ENCODE measurements at places on chromosomes 2 and 18.
A peak's percentile ranks its signal among the peaks of the same experiment; 100 is the strongest.

GRCh38 chr2:219559156-219559915 lies 12.0 kb downstream of the OBSL1 start:
- no peak for DNase-seq

DNA sequence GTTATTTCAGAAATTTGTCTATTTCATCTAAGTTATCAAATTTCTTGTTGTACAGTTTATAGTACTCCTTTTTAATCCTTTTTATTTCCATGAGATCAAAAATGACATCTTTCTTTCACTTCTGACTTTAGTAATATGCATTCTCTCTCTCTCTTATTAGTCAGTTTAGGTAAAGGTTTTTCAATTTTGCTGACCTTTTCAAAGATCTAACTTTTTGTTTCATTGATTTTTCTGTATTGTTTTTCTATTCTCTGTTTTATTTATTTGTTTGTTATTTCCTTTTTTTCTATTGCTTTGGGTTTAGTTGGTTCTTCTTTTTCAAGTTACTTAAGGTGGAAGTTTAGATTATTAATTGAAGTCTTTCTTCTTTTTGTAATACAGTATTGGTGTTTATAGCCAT lies 294.2 kb downstream of the CCDC85A start:
- no peak for DNase-seq

GRCh38 chr2:214471990-214472389 lies 61.1 kb downstream of the VWC2L start:
- DNase-seq = no peak

DNA sequence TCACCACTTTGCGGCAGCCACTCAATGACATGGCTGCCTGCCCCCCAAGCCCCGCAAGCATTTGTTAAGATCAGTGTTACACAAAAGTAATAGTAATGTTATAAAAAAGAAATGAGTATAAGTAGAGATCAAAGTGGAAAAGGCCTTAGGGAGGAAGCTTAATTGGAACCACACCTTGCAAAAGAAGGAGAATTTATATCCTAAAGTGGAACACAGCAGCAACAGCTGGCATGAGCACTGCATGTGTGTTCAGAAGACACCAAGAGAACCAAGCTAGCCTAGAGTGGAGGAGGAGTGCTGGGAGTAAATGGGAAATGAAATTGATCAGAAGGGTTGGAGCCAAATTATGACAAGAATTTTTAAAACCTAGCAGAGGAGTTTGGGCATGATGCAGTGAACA lies 73.1 kb upstream of the STK17B start:
- no peak for DNase-seq

DNA sequence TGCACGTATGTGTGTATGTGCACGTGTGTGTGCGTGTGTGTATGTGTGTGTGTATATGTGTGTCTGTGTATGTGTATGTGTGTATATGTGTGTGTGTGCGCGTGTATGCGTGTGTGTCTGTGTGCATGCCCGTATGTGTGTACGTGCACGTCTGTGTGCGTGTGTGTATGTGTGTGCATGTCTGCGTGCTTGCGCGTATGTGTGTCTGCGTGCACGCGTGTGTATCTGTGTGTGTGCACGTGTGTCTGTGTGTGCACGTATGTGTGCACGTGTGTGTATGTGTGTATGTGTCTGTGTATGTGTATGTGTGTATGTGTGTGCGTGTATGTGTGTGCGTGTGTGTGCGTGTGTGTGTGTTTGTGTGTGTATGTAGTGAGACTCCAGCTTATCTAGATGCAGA lies 97.5 kb upstream of the SPATS2L start:
- no peak for DNase-seq

GRCh38 chr2:120177001-120177621 lies 46.1 kb downstream of the TMEM185B start:
- peak; percentile 71 for DNase-seq

GRCh38 chr2:181419129-181419855 lies 37.9 kb upstream of the ITGA4 start:
- no peak for DNase-seq

- DNase-seq = no peak
Observed at GRCh38 chr2:119221609-119222008, 2.0 kb upstream of the STEAP3 start.

DNA sequence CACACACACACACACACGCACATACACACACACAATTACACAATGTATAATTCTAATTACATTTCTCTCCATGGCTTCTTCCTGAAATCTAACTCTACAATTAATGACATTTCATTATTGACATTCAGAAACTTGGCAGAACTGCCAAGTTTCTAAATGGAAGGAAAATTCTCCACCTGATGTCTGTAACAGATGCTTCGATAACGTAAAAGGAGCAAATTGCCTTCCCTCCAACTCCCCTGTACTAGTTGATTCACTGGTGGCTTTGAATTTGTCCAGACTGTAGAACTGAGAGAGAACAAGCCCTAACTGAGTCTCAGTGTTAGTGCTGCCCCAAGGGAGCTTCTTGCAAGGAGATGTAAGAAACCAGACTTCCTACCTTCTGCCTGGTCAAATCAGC lies 255.1 kb upstream of the TMEM200C start:
- no peak for DNase-seq

GRCh38 chr18:45540125-45540524 lies 75.2 kb upstream of the SLC14A2 start:
- DNase-seq = no peak

DNA sequence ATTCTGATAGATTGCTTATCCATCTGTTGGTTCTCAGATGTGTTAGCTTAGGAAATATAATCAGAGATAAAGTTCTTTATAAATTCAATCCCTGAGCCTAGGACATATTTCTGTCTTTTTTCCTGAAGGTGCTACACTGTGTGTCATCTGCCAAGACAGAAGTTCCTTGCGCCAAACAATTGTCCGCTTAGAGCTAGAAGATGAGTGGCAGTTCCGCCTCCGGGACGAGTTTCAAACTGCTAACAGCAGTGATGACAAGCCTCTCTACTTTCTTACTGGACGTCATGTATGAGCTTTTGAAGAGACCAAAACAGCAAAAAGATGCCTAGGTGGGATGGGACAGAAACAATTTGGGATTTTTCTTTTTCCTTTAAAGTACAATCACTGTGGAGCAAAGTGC lies 78.0 kb downstream of the ESCO1 start:
- DNase-seq = no peak

- DNase-seq = no peak
Observed at GRCh38 chr18:24934258-24934932, 417.6 kb downstream of the ZNF521 start.

Measured in activated T-helper 1 cell treated with Interleukin-2 at 50 U/mL for 16 hours (primary cell).